ENCODE measurements at places on chromosomes 3 and 15.

DNA sequence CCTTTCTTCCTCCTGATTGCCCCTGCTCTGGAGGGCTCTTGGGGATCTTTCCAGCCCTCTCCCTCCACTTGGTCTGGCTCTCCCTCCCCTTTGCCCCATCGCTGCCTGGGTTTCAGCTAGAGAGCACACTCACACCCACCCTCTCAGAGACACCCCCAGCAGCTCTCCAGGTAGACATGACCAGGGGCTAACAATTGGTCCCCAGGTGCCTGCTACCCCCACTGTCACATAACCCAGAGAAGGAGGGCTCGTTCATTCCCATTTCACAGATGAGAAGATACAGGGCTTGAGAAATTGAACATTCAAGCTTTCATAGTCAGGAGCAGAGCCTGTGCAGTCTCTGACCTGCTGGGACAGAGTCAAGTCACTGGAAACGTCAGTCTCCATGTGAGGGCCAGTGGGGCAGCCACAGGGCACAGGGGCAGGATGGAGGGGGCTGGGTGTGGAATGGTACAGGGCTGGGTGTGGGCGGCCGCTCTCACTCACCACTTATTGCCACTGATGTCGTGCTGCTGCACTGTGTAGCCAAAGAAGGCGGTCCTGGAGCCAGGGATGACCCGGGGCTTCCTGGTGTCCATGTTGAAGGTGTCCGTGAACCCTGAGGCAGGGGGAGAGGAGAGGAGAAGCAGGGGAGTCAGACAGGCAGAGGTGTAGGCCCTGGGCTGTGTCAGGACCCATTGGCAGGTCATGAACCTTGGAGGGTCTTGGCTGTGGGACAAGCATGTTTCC lies 29.4 kb downstream of the ITGA11 start:
- DNase-seq = no peak

GRCh38 chr3:11510001-11510340 lies 133.7 kb downstream of the VGLL4 start:
- peak; percentile 30 for DNase-seq

GRCh38 chr15:63573533-63573932 lies 23.7 kb upstream of the FBXL22 start:
- no peak for DNase-seq

DNA sequence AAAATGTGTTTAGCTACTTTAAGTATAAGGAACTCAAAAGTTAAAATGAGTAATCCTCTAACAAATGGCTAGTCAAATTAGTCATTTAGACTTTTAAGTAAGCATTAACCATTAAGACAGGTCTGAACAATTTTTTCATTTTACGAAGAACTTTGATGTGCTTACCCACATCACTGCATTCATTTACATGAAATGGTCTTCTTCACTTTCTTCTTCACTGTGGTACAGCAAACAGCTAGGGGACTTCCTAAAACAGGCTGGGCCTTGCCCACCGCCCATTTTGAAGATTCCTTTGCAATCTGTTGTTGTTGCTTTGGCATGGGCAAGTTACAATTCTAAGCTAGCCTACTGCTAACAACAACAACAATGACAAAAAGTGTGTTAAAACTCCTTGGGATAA lies 67.4 kb downstream of the CBLB start:
- no peak for DNase-seq

DNA sequence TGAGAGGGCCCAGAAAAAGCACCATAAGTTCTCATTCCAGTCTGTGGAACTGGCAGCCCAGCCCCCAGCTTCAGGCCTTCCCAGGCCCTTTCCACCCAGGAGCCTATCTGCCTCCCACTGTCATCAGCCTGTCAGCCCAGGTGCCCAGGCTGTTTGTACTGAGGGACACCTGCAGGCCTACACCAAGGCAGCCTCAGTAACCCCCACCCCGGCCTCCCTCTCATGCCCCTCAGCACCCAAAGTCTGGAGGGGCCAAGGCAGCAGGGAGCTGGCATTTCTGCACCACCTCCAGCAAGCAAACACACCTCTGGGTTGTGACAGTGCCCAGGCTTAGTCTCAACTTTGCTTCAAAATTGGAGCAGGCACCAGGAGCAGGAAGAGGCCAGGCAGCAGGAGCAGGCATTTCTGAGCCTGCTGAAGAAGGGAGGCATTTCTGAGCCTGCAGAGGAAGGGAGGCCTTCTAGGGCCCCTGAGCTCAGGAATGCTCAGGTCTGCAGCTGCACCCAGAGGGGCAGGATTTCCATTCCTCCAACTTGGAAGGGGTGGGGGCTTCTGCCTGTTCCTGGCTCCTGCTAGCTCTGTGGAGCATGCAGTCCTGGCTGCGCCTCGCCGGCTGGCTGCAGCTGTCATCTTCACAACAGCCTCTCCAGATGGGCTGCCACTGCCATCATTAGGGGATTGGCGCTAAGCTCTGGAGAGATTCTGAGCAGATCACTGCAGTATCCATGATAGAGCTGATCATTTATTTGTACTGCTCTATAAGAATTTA lies 396.1 kb downstream of the UNC13C start:
- peak; percentile 3 for DNase-seq

- DNase-seq = peak; percentile 88
Measured at GRCh38 chr3:69288161-69288895, 97.6 kb downstream of the FRMD4B start.

DNA sequence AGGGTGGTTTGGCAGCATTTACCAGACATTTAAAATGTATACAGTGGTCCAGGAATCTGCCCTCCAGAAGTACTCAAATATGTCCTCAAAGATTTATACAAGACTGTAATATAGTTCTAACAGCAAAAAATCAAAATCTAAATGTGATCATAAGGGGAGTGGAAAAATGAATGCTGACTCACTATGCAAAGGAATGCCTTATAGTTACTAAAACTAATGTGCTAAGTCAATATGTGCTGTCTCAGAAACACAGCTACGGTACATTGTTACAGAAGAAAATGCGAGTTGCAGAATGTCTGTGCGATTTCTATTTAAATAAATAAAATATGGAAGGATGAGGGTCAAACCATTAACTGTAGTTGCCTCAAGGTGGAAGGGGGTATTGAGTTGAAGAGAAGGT lies 230.1 kb upstream of the UBE2E1 start:
- DNase-seq = no peak

GRCh38 chr3:72171463-72171881 lies 386.5 kb upstream of the PROK2 start:
- no peak for DNase-seq

- DNase-seq = no peak
Measured at GRCh38 chr15:80160570-80161156, 7.9 kb downstream of the FAH start.

GRCh38 chr3:74106925-74107324 lies 482.2 kb upstream of the PDZRN3 start:
- DNase-seq = no peak

DNA sequence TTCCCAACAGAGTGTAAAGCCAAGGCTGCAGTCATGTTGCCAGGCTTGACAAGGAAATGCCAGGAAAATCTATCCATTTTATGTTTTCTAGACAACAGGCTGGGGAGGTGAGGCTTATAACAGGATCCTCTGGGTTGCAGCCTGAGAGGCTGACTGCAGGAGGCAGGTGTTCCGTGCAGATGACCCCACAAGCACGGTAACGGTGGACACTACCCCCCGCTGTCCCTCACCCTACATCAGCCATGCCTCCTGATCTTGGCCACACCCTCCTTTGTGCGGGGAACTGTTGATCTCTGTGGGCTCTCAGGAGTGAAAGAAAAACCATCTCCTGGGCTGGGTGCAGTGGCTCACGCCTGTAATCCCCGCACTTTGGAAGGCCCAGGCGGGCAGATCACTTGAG lies 68.0 kb upstream of the ADPGK start:
- no peak for DNase-seq

GRCh38 chr3:6779140-6779539 lies 81.8 kb upstream of the GRM7 start:
- peak; percentile 2 for DNase-seq

DNA sequence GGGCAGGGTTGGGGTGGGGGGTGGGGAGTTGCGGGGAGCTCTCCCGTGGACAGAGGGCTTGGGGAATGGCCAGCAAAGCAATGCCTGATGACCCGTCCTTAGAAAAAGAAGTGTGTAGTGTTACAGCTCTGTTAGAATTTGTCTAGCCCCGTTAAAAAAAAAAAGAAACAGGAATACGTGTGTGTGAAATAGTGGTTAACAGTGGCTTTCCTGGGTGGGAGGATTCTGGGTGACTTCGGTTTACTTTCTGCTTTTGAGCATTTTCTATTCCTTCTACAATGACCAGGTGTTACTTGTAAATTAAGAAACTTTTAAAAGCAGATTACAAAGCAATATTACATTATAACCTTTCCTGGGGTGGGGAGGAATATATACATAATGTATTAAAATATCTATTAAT lies 25.0 kb downstream of the H1-8 start:
- DNase-seq = no peak

- peak; percentile 8 for DNase-seq
Measured at GRCh38 chr15:51536965-51537574, 85.5 kb downstream of the DMXL2 start.

DNA sequence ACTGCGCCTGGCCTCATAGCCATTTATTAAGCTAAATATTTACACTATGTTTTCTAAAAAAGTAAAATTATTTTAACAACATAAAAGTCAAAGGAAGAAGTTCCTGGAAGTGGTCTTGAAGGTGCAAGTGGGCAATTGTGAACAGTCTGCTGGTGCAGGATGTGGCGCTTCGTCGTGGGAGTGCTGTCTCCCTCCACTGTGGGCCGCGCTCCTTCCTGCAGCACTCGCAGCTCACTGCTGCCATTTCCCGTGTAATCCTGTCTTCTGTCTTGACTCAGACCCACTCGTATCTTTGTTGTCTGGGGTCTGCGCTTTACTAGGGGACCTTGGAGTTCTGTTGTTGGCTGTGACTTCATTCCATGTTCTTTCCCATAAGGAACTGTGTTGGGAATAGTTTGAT lies 56.3 kb downstream of the APBA2 start:
- no peak for DNase-seq

- peak; percentile 40 for DNase-seq
Measured at GRCh38 chr3:46574243-46574646, 8.1 kb upstream of the LRRC2 start.

- no peak for DNase-seq
Measured at GRCh38 chr3:115469649-115470048, 153.7 kb upstream of the GAP43 start.

DNA sequence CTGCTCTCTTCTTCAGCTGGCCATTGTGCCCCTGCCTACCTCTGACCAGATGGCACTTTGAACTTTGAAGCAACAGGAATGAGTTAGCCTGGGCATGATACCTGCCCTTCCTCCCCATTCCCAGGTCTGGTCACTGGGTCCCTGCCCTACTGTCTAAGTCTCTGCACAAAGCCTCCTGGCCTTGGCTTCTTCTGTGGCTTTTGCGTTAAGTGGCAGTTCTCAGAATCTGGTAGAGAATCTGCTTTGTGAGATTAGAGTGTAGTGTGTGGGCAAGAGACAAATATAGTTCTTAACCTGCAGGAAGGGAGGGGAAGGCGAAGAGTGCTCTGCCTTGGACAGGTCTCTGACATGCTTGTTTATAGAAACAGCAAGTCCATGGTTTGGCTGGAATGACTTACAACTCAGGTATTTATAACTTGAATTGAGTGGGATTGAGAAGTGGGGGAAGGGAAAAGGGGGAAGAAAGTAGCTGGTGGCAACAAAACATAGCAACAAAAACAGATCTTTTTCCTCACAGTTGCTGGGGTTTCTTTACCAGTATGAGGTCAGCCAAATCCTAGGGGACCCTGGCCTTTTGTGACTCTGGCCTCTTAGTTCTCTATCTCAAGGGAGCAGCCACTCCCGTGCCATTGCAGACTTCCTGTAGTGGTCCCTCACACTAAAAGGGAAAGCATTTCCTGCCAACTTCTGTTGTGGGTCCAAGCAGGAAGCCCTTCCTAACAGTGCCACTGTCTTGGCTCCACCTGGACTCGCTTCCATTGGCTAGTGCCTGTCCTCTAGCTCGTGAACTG lies 16.7 kb downstream of the MAPKBP1 start:
- DNase-seq = no peak

Measured in neural progenitor cell (in vitro differentiated cells).